ENCODE measurements at places on chromosomes 11 and 22. TPM values are rescaled to one million over a fixed set of nuclear protein-coding genes. Genes with fewer than 3 reads are reported as not detected.

The OR52H1 gene
- 0.65 TPM for total RNA-seq

The SLC7A4 gene
- total RNA-seq: not detected

The OR5I1 gene
- not detected for total RNA-seq

The ISX gene
- total RNA-seq: not detected

The SPON1 gene
- total RNA-seq: 3.6 TPM

The FOLR2 gene
- not detected for total RNA-seq

The OR4D9 gene
- not detected for total RNA-seq

The PGR gene
- 0.86 TPM for total RNA-seq

Measured in articular chondrocyte of knee joint (primary cell).